Mucosa of gallbladder (tissue), 1 donor: ENCODE measurements at places on chromosomes 2 and 18. TPM values are rescaled to one million over a fixed set of nuclear protein-coding genes. Genes with fewer than 3 reads are reported as not detected.

DNA sequence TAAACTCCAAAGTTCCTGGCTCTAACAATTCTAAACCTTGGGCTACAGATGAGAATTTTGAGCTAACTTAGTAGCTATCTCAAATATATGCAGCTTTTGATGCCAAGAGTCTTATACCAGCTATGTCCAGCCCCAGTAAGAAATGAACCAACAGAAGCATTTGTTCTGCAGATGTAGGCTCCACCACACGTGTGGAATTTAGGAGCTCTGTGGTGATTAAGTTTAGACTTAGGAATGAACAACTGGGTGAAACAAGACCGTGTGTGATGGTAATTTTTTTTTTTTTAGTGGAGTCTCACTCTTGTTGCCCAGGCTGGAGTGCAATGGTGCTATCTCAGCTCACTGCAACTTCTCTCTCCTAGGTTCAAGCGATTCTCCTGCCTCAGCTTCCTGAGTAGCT, 179.7 kb downstream of the ANKRD30B start:
- no peak for DNase-seq

GRCh38 chr2:10422251-10422650, 25.9 kb downstream of the ODC1 start:
- no peak for DNase-seq

- no peak for DNase-seq
Measured at GRCh38 chr2:134075204-134075603, 178.7 kb upstream of the MGAT5 start.

GRCh38 chr18:22161090-22161489, 8.3 kb upstream of the GATA6 start:
- DNase-seq, result no peak

GRCh38 chr2:199983534-199983933, 28.2 kb downstream of the MAIP1 start:
- DNase-seq, result no peak

DNA sequence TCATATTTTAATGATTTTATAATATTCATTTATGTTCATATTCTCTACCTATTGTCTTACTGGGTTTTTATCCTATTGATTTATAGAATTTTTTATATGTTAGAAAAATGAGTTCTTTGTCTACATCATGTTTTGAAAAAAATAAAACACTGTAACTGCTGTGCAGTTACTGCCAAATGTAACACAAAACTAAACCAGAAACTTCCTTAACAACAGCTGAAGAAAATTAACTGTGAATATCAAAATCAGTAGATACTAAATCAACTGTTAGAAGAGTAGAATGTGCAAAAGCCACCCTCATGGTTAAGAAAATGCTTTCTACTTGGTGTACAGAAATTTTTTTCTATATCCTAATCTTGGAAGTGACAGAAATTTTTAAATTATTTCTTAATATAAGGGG, 69.5 kb downstream of the PTRHD1 start:
- DNase-seq, result no peak

- peak; percentile 32 for DNase-seq
Measured at GRCh38 chr2:68907232-68907919, 36.2 kb upstream of the BMP10 start.

- DNase-seq, result no peak
Measured at GRCh38 chr18:47286776-47287410, 35.4 kb upstream of the SKOR2 start.

DNA sequence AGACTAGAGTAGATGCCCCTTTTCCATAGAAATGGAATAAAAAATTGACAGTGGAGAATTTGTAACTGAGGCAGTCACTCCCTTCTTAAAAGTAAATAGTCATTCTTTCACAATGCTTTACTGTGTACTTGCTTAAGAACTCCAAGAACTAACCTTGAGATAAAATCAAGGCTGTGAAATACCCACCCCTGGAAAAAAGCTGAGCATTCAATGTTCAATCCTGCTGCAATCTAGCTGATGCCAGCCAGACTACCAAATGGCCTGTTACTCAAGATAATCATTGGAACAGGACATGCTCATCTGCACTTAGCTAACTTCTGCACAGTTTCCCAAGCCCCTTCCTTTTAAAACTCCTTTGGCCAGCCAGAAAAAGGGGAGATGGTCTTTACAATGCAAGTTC, 367.4 kb upstream of the GULP1 start:
- DNase-seq, result no peak

The RND3 gene
- total RNA-seq, result 39.7 TPM

The TMEFF2 gene
- 12.8 TPM for total RNA-seq
